HEK293T (cell line): ENCODE measurements at places on chromosomes 3 and 15.

DNA sequence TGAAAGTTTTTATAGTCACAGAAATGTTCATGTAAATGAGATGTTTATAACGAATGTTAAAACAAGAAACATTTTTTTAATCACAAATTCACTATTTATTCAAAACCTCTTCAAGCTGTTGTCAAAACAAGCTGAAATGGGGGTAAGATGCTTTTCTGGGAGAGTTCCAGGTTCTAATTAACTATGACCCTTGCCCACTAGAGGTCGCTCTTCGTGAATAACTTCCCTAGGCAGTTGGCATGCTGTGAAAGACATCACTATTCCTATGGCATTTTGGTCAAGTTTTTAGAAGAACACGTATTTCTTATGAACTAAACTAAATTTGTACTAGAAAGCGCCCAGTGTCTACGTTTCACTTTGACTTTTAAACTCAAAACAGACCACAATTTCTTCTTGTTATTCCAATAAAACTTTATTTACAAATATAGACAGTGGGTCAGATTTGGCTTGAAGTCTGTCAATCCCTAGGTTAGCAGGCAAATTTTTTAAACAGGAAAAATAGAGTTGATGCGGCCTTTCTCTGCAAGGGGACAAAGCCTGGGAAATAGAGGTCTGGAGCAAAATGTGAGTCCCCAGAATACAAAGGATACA, 62.8 kb upstream of the CMTM8 start:
- peak; percentile 70 for DNase-seq

DNA sequence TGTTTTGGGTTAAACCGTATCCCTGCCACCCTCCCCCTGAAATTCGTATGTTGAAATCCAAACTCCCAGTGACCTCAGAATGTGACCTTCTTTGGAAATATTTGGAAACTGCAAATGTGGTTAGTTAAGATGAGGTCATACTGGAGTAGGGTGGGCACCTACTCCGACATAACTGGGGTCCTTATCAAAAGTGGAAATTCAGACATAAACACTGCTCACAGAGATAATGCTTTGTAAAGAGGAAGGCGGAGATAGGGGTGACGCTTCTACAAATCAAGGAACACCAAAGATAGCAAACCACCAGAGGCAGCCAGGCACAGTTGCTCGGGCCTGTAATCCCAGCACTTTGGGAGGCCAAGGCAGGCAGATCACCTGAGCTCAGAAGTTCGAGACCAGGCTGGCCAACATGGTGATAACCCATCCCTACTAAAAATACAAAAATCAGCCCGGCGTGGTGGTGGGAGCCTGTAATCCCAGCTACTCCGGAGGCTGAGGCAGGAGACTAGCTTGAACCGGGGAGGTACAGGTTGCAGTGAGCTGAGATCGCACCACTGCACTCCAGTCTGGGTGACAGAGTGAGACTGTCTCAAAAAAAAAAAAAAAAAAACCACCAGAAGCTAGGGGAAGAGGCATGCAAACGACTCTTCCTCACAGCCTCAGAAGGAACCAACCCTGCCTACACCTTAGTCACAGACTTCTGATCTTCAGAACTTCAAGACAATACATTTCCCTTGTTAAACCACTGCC, 51.1 kb upstream of the CHD2 start:
- DNase-seq: no peak

- no peak for DNase-seq
These were observed 480.7 kb upstream of the ADAMTS9 start for GRCh38 chr3:65168547-65168946.

DNA sequence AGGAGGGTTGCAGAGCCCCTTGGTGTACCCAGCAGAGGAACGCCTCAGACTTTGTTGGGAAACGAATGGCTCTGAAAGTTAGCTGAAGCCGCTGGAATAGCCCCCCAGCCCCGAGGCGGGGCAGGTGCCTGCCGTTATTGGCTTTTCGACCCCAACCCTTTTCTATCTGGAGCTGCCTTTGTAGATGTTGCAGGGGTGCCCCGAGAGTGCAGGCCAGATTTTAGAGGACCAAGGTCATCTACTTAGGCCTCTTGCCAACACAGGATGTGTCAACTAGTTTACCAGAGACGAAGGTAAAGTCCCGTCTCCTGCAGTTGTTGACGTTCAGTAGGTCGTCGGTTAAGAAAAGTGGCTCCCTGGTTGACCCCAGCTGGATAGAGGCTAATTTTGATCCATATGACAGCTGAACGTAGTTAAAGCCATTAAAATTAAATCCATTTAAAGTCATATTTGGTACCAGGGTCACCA, 579 bp upstream of the UBE3A start:
- DNase-seq: no peak

- DNase-seq: no peak
These were observed 17.9 kb upstream of the TM4SF1 start for GRCh38 chr3:149395107-149396089.

- DNase-seq: no peak
These were observed 476.7 kb upstream of the CBLB start for GRCh38 chr3:106345353-106346027.

DNA sequence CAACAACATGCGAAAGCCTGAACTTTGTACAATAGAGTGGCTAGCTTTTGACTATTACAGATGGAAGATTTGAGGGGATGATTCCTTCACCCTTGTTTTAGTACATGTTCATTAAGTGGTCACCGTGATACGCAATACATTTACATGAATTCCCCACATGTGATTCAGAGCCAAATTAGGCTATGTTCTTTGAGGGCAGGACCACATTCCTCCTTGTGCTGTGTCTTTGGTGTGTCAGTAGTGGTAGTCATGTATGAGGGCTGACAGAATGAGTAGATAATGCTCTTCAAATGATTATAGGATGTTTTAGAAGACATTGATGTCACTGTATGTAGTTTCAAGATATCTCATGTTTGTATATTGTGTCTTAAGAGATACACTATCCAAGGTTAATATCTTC, 12.1 kb downstream of the PTPRG start:
- no peak for DNase-seq

DNA sequence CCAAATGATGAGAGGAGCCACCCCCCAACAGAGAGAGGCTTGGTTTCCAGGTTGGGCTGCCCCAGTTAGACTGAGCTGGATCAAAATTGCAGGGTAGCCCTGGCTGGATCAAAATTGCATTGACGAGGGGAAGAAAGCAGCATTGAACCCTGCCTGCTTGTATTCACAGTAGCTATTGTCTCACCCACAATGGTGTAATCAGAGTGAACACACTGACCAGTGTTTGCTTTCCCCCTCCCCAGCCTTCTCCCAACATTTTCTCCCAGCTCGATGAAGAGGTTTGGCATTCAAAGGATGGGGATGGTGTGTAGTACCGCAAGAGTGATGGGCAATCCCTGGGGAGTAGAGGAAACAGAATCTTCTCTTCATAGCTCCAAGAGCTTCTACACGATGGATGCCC, 223.8 kb downstream of the ADAMTS9 start:
- DNase-seq: no peak

DNA sequence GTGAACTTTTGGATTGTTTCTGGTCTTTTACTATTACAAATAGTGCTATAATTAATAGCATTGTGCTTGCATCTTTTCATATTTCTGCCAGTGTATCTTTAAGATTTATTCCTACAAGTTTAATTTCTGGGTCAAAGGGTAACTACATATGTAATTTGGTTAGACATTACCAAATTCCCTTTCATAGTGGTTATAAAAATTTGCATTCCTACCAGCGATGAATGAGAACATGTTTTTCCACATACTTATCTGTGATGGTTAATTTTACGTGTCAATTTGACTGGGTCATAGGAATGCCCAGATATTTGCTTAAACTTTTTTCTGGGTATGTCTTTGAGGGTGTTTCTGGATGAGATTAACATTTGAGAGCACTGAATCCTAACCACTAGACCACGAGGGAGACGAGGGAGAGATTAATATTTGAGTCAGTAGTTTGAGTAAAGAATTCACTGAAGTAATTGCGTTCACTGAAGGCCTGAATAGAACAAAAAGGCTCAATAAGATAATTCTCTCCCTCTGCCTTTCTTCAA, 132.3 kb upstream of the NEO1 start:
- DNase-seq: no peak

DNA sequence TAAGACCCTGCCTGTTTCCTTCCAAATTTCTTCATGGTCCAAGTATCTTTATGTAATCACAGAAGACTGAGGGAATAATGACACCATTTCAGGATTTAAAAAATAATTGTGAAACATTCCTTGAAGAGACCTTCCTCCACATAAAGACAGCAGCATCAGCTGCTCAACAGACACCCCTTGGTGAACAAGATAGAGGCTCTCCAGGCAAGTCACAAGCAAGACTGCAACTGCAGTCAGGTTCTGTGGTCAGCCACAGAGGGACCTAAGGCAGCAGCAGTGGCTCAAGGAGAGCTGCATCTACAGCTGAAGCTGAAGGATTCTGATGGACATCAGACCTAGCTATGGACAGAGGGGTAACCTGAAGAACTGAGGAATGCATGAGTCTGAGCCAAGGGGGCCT, 97.2 kb upstream of the C3orf80 start:
- no peak for DNase-seq

DNA sequence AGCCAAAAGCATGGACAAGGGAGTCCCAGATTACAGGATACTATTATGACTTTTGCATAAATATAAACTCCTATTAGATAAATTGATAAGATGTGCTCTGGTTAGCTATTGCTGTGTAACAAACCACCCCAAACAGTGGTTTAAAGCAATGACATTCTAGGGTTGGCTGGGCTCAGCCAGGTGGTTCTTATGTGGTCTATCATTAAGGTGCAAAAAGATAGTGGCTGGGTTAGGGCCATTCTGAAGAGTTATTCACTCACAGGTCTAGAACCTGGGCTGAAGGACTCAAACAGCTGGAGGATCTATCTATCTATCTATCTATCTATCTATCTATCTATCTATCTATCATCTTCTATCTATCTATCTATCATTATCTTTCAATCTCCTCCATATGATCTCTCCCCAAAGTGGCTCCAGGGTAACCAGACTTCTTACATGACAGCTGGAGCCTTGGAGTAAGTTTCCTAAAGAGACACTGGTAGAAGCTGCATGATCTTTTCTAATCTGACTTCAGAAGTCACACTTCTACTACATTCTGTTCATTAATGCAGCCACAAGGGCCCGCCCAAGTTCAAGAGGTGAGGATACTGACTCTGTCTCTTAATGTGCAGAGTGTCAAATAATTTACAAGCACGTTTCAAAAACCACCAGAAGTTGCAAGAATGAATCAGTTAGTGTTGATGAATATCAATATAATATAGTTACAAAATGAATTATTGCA, 74.9 kb upstream of the XCR1 start:
- no peak for DNase-seq
